Activated naive CD4-positive, alpha-beta T cell treated with anti-CD3 and anti-CD28 coated beads, Interleukin-2, amount 10 ng/mL, durations not matched to agents 7 days and 5 days (primary cell): ENCODE measurements at places on chromosomes 1 and 21.
A peak's percentile ranks its signal among the peaks of the same experiment; 100 is the strongest.

GRCh38 chr1:160818207-160818937, 22.4 kb downstream of the LY9 start:
- H3K4me3 ChIP-seq = no peak overlapping the region
- H3K27ac ChIP-seq = peak overlapping the region; percentile 28
- peaks cover 4% of the 10 kb centered on the region for H3K4me1 ChIP-seq
- H3K27me3 ChIP-seq = no peaks in the 10 kb centered on the region
- peaks cover 75% of the 10 kb centered on the region for H3K36me3 ChIP-seq

DNA sequence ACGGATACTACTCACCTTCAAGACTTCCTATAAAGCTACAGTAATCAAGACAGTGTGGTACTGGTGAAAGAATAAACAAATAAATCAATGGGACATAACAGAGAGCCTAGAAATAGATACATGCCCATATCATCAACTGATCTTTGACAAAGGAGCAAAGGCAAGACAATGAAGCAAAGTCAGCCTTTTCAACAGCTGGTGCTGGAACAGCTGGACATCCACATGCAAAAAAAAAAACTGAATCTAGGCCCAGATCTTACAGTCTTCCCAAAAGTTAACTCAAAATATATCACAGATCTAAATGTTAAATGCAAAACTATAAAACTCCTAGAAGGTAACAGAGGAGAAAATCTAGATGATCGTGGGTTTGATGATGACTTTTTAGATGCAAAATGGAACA, 170.3 kb downstream of the MIS18A start:
- no peak overlapping the region for H3K4me3 ChIP-seq
- H3K36me3 ChIP-seq = no peaks in the 10 kb centered on the region
- H3K27ac ChIP-seq = no peak overlapping the region
- no peaks in the 10 kb centered on the region for H3K4me1 ChIP-seq
- DNase-seq = no peak
- peaks cover 7% of the 10 kb centered on the region for H3K27me3 ChIP-seq

- H3K4me3 ChIP-seq = no peak overlapping the region
- no peak overlapping the region for H3K27ac ChIP-seq
- no peak for DNase-seq
- no peaks in the 10 kb centered on the region for H3K27me3 ChIP-seq
- H3K4me1 ChIP-seq = no peaks in the 10 kb centered on the region
Measured at GRCh38 chr1:57866998-57867397, 443.1 kb upstream of the DAB1 start.

DNA sequence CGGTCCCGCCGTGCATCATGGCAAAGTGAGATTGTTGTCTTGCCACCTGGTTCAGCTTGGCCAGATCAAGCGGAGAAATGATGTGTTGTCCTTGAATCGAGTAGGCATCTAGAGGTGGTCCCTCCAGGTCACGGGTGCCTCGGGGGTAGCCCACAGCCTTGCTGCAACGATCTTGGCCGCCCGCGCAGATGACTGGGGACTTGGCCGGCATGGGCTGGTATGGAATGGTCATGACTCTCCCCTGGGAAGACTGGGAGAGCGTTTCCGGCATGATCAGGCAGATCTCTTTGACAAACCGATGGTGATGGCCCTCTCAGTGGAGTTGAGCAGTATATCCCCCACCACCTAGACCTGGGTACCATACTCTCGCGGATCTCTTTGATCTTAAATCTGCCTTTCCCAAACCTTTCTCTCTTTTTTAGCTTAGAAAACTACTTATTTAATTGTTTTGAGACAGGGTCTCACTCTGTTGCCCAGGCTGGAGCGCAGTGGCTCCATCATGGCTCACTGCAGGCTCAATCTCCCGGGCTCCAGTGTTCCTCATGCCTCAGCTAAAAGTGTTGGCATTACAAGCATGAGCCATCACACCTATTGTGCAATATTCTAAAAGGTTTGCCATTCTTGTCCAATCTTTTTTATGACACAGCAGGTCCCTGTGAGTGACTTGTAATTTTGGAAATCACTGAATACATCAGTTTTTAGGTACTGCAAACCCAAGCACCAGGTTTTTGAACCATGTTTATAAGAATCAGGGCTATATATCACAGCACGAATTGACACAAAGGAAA, 9.4 kb upstream of the ELAPOR1 start:
- no peak overlapping the region for H3K27ac ChIP-seq
- H3K4me3 ChIP-seq = no peak overlapping the region
- no peak for DNase-seq
- H3K36me3 ChIP-seq = peaks cover 13% of the 10 kb centered on the region
- peaks cover 21% of the 10 kb centered on the region for H3K27me3 ChIP-seq

GRCh38 chr1:57208741-57209302, 215.0 kb downstream of the DAB1 start:
- no peaks in the 10 kb centered on the region for H3K27me3 ChIP-seq
- H3K4me1 ChIP-seq = no peaks in the 10 kb centered on the region
- H3K36me3 ChIP-seq = no peaks in the 10 kb centered on the region
- H3K27ac ChIP-seq = no peak overlapping the region
- H3K4me3 ChIP-seq = no peak overlapping the region
- no peak for DNase-seq

- H3K27ac ChIP-seq = no peak overlapping the region
- no peaks in the 10 kb centered on the region for H3K4me1 ChIP-seq
- DNase-seq = no peak
- H3K36me3 ChIP-seq = no peaks in the 10 kb centered on the region
Measured at GRCh38 chr21:46033410-46034400, 52.1 kb downstream of the COL6A1 start.

DNA sequence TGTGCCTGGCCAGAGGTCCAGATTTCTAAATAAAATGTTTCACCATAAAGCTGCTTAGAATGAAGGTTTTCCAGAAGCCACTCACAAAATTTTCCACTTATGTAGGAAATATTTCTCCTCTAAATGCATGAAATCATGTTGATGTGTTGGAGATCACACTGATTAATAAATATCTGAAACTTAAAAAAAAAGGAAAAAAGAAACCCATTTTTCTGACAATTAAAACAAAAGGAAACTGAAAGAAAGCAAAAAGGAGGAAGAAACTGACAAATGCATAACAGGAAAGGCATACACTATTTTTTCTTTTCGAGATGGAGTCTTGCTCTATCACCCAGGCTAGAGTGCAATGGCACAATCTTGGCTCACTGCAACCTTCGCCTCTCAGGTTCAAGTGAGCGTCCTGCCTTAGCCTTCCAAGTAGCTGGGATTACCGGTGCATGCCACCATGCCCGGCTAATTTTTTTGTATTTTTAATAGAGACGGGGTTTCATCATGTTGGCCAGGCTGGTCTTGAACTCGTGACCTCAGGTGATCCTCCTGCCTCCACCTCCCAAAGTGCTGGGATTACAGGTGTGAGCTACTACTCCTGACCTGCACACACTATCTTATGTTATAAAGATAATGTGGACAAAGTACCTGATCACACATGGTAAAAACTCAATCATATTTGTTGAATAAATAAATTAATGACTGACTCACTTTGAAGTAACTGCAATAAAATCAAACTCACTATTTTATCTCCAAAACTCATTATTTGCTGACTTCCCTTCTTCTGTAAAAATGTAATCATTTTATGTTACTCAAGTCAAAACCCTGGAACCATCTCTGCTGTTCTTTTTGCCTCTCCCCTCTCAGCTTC, 149.8 kb upstream of the NR5A2 start:
- no peak overlapping the region for H3K4me3 ChIP-seq
- peaks cover 3% of the 10 kb centered on the region for H3K27me3 ChIP-seq
- H3K36me3 ChIP-seq = no peaks in the 10 kb centered on the region
- DNase-seq = no peak

DNA sequence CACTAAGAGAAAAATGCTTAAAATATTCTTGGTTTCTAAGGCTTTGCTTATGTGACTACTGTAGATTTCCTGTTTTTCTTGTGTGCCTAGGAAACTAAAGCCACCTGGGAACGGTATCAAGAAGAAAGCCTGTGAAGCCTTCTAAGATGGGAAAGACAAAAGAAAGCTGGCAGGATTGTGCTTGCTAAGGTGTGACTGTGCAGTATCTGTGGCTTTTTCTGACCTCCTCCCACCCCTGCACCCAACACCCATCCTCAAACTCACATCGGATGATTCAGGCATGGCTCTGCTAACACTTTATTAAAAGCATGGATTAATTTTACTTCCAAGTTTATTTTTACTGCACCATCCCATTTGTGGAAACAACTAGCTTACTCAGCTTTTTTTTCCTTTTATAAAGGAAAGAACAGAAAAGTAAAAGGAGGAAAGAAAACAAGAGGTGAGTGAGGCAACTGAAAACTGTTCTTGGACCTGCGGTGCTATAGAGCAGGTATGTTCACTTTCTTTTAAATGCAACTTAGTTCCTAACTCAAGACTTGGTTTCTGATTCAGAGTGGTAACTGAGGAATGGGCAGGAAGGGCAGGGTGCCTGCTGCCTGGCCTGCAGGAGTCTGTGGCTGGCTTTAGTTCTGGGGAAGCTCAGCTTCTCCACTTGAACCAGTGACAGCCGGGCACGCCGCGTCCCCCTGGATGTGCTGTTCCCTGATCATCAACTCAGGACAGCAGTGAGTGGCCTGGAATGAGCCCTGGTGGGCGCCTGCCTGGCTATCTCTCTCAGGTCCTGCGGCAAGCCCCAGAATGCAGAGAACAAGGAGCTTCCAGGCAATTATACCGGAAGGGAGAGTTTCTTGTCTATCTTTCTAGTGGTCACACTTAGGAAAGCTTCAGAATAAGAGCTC, at the start of gene GBP6:
GBP6 (plus strand) TSS at position 422 of the 899 bp plus-strand sequence. CDS start 4,493 bp downstream, outside the sequence.
- peak within 1 kb of the TSS; percentile 14 for H3K4me3 ChIP-seq
- H3K4me1 ChIP-seq = peaks cover 23% of the 10 kb centered on the region
- H3K27ac ChIP-seq = peak within 1 kb of the TSS; percentile 77
- H3K36me3 ChIP-seq = peaks cover 1% of the 10 kb centered on the region
- H3K27me3 ChIP-seq = peaks cover 4% of the 10 kb centered on the region
- DNase-seq = no peak

DNA sequence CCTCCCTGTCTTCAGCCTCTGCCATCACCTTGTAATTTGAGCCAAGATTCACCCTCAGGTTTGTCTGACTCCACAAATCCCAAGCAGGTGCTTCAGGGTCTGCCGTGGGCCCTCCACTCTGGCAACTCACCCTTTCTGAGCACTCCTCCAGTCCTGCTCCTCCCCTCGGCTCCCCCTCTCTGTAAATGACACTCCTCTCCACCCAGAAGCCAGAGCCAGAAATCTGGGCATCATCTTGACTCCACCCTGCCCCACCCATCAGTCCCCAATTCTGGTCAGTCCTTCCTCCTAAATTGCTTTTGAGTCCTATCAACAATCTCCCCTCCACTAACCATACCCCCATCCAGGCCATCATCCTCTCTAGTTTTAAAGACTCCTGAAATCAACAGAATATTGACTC, 40.5 kb downstream of the RCSD1 start:
- H3K4me3 ChIP-seq = no peak overlapping the region
- H3K27ac ChIP-seq = no peak overlapping the region
- peaks cover 44% of the 10 kb centered on the region for H3K4me1 ChIP-seq

DNA sequence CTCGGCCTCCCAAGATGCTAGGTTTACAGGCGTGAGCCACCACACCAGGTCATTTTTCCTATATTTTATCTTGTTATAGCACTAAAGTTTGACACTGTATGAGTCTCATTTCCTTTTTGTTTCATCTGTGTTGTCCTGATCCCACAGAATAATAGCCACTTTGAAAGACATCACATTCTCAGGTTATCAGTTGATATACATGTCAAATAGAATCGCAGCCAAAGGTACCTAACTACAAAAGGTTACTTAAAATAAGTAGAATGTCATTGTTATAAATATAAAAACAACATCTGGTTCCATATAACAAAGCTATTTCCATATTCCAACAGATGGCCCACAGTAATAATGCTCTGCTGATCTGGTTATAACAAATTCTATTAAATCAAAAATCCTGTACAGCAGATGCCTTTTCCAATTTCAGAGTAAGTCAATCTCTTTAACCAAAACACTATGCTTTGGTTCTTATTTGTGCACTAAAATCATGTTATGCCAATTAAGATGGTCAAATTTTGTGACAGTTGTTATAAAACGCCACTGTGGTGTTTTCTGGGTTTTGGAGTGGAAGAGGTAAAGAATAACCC, 6.0 kb downstream of the FOXJ3 start:
- H3K27ac ChIP-seq = no peak overlapping the region
- no peaks in the 10 kb centered on the region for H3K27me3 ChIP-seq
- no peak overlapping the region for H3K4me3 ChIP-seq
- peaks cover 5% of the 10 kb centered on the region for H3K36me3 ChIP-seq
- DNase-seq = no peak

GRCh38 chr1:38064197-38064903, 17.8 kb upstream of the POU3F1 start:
- no peak for DNase-seq
- H3K36me3 ChIP-seq = no peaks in the 10 kb centered on the region
- H3K4me3 ChIP-seq = no peak overlapping the region
- H3K4me1 ChIP-seq = no peaks in the 10 kb centered on the region

GRCh38 chr1:207052911-207053769, at the start of gene PFKFB2:
Gene PFKFB2 (plus strand): TSS chr1:207053275. CDS start chr1:207054718, 1,443 bp downstream.
- DNase-seq = peak; percentile 97
- H3K4me3 ChIP-seq = peak within 1 kb of the TSS; percentile 100
- peaks cover 25% of the 10 kb centered on the region for H3K27me3 ChIP-seq
- H3K4me1 ChIP-seq = peaks cover 53% of the 10 kb centered on the region

- DNase-seq = no peak
- no peaks in the 10 kb centered on the region for H3K27me3 ChIP-seq
- H3K4me3 ChIP-seq = no peak overlapping the region
Measured at GRCh38 chr21:31945141-31945540, 72.3 kb downstream of the HUNK start.

DNA sequence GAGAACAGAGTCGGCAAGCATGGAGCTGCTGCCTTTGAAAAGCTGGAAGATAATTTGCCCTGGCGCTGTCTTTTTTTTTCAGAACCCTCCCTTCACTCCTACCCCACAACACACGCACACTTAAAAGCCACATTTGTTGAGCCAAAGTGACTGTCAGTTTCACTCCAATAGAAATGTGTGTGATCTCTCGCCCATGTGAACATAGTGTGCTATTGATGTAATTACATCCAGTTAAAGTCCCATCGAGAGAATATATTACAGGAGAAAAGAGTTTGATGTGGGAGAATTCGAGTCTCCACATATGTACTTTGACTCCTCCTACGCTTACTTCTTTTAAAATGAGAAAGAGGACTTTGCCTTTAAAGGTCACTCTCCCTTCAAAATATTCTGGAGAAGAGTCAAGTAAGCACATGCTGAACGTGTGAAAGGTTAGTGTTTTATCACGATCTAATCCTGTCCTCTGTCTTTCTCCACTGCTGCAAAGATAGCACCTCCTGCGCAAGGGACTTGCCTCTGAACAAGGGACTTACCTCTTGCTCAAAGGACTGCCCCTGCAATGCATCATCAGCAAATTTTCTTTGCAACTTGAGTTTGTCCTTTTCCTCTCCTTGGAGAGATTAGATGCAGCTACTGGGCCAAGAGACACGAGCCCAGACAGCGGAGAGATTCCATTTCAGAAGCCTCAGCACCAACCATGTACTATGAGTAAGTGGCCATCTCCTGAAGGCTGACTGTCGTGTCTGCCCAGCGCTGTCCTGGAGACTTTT, 613.9 kb downstream of the PTPRU start:
- no peak overlapping the region for H3K27ac ChIP-seq
- H3K4me3 ChIP-seq = no peak overlapping the region
- no peaks in the 10 kb centered on the region for H3K36me3 ChIP-seq
- no peaks in the 10 kb centered on the region for H3K4me1 ChIP-seq
- no peak for DNase-seq

- peaks cover 10% of the 10 kb centered on the region for H3K27me3 ChIP-seq
- H3K4me3 ChIP-seq = no peak overlapping the region
- peaks cover 3% of the 10 kb centered on the region for H3K4me1 ChIP-seq
- H3K36me3 ChIP-seq = no peaks in the 10 kb centered on the region
Measured at GRCh38 chr21:39020751-39021477, 162.3 kb downstream of the PSMG1 start.

GRCh38 chr1:209307846-209308245, 275.7 kb upstream of the CAMK1G start:
- H3K27me3 ChIP-seq = peaks cover 9% of the 10 kb centered on the region
- no peak overlapping the region for H3K4me3 ChIP-seq
- no peak overlapping the region for H3K27ac ChIP-seq
- no peaks in the 10 kb centered on the region for H3K4me1 ChIP-seq
- DNase-seq = no peak
